ENCODE measurements at places on chromosomes 2 and 18. TPM values are rescaled to one million over a fixed set of nuclear protein-coding genes. Genes with fewer than 3 reads are reported as not detected.

GRCh38 chr2:2662847-2663356, 331.8 kb upstream of the MYT1L start:
- no peaks in the 10 kb centered on the region for H3K36me3 ChIP-seq
- no peaks in the 10 kb centered on the region for H3K27me3 ChIP-seq
- peaks cover 22% of the 10 kb centered on the region for H3K4me1 ChIP-seq
- peak; percentile 67 for DNase-seq
- H3K4me3 ChIP-seq = no peak overlapping the region
- peak overlapping the region; percentile 71 for H3K27ac ChIP-seq

GRCh38 chr18:36132756-36133155, 3.1 kb downstream of the ELP2 start:
- H3K27me3 ChIP-seq = no peaks in the 10 kb centered on the region
- H3K4me1 ChIP-seq = no peaks in the 10 kb centered on the region
- no peak for DNase-seq
- no peak overlapping the region for H3K27ac ChIP-seq
- no peaks in the 10 kb centered on the region for H3K36me3 ChIP-seq

GRCh38 chr2:66836851-66837250, 401.9 kb downstream of the MEIS1 start:
- H3K4me3 ChIP-seq = no peak overlapping the region
- no peaks in the 10 kb centered on the region for H3K36me3 ChIP-seq
- no peak for DNase-seq

DNA sequence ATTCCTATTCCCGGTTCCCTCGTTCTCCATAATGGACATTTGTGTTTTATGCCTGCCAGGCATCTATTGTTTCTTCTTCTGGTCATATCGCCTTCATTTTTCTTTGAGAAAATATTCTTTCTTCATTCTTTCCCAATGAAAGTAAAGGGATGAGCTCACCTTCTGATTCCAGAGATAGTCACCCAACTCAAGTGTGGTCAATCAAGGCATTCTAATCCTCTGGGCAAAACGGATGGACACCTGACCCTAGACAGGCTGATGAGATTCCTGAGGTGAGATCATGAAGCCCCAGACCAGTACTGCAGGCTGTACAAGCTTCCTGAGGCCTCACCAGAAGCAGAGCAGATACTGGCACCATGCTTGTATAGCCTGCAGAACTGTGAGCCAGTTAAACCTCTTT, 52.8 kb downstream of the GAD1 start:
- DNase-seq = no peak
- H3K27ac ChIP-seq = no peak overlapping the region
- H3K27me3 ChIP-seq = no peaks in the 10 kb centered on the region
- no peaks in the 10 kb centered on the region for H3K36me3 ChIP-seq
- H3K4me1 ChIP-seq = no peaks in the 10 kb centered on the region

DNA sequence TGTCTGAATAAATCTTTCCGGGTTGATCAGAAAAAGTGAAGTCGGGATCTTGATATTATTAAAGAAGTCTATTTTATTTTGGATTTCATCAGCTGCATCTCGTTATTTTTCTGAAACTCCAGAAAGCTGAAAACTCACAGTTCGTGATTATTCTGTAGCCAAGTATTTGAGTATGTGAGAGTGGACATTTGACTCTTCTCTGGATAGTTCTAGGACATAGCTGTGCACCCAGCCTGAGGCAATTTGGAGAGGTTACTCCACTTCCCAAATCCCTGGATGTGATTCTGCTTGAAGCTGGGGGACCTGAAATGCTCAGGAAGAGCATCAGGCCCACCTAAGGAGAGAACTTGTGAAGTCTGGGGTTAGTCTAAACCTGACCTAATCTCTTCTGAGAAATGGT, 117.6 kb upstream of the PID1 start:
- H3K27ac ChIP-seq = peak overlapping the region; percentile 18
- H3K4me3 ChIP-seq = no peak overlapping the region
- no peaks in the 10 kb centered on the region for H3K36me3 ChIP-seq
- no peaks in the 10 kb centered on the region for H3K4me1 ChIP-seq
- no peak for DNase-seq
- no peaks in the 10 kb centered on the region for H3K27me3 ChIP-seq

CD302 gene
- total RNA-seq = 40.4 TPM

PLEK gene
- 0.59 TPM for total RNA-seq

DNAJC27 gene
- total RNA-seq = 9.2 TPM
